Vagina (tissue), 2 donors: ENCODE measurements at places on chromosomes 1 and 21.

- DNase-seq: no peak
These were observed 76.2 kb upstream of the KAZN start for GRCh38 chr1:14522077-14522925.

DNA sequence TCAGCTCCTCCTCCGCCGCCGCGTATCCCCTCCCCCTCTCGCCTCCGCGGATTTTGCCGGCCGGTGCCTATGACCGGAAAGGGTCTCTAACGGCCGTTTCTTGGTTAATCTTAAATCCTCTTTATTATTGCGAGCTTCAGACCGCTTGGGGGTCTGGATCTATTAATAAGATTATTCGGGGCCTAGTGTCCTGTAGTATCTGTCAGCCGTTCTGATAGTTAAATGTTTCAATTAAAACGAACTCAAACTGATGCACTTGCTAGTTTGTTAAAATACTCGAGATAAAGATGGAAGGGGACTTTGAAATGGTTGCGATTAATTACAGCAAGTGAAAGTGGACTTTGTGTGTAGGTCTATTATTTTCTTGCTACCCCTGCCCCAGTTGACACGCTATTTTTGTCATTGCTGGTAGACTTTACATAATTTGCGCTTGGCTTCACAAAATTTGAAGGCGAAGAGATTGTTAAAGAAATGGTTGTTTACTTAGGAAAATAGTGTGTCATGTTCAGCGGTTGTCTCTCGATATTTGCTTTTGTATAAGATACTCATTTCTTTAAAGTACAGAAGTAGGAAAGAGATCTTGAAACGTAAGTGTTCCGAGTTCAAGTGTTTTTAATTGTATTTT is 779 bp downstream of the SON start:
- no peak for DNase-seq

DNA sequence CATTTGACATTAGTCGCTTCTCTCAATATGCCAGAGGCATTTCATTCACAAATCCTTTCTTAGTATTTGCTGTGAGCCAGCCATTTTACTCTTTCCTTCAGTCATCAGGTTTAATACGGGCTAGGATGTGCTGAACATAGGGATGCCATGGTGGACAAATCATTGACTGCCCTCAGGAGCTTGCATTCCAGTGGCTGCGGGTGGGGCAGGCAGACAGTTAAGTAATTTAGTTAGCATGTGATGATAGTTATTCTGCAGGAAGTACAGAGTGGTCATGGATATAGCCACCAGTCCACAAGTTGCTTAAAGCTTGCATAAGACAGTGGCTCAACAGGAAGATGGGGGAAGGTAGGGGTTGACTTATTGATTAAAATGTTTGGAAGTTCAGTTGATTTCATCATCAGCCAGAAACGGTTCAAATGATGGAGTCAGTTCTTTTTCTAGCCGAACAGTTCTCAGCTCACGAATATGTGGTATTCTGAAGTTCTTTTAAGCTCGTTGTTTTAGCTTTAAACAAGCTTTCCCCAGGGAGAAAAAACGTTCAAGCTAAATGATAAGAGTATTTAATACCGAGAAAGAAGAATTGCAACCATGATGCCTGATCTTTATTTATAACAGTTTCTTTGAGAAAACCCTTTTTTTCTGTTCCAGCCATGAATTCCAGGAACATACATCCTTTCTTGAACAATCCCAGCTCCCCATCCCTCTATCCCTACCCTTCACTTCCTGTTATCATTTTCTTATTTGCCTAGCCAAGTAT is 1.4 kb downstream of the SLC22A15 start:
- no peak for DNase-seq

DNA sequence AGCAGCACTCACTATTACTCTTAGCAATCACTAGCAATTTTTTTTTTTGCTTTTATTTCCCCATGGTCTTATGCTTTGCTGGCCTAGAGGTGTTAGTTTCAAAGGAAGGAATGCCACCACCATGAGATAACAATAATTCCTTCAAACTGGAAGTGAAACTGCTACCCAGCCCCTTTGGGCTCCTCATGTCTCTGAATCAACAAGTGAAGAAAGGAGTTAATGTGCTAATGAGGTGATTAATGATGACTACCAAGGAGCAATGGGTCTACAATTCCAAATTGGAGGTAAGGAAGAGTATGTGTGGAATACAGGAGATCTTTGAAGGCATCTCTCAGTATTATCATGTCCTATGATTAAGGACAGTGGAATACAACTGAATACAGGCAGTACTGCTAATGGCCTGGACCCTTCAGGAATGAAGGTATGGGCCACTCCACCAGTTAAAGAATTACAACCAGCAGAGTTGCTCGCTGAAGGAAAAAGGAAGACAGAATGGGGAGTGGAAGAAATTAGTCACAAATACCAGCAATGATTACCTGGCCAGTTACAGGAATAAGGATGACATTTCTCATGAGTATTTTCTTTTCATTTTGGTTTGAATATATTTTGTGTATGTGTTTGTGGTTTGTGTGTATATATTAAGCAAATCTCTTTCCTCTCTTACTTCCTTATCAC is 652.9 kb downstream of the ADGRL2 start:
- DNase-seq: no peak

DNA sequence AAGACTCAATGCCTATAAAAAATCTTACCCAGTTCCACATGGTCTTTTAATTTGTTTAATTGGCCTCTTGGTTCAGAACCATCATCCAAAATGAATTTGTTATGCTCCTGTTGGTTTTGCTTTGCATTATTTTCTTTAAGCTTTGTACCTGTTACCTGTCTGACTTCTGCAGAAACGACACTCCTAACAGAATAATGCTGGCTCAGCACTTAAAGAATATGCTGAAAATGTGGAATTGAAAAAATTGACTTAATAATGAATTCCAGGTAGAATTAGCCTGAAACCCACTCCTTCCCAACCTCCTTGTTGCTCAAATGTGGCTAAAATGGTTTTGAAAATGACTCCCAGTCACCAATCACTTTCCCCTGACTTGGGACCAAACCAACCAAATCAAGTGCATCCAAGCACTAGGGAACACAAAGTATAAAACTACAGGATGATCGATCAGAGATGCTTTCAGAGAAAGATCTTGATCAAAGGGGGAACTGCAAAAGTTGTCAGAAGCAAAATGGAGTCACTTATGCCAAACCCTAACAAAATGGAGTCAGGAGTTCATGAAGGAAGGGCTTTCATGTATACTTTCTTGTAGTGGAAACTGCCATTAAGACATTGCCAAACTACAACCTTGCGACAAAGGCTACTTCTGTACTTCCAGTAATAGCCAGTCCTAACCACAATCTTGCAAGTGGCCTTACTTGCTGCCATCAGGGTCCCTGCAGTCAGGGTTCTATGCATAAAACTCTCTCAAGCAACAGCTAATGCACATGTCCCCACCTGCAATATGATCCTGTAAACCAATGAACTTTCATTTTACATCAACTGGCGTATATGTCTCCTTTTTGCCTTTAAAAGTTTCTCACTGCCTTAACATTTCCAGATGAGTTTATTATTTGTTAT is 5.4 kb downstream of the GBP7 start:
- no peak for DNase-seq

- DNase-seq: no peak
These were observed 93.2 kb downstream of the EPHB2 start for GRCh38 chr1:22803833-22804232.

DNA sequence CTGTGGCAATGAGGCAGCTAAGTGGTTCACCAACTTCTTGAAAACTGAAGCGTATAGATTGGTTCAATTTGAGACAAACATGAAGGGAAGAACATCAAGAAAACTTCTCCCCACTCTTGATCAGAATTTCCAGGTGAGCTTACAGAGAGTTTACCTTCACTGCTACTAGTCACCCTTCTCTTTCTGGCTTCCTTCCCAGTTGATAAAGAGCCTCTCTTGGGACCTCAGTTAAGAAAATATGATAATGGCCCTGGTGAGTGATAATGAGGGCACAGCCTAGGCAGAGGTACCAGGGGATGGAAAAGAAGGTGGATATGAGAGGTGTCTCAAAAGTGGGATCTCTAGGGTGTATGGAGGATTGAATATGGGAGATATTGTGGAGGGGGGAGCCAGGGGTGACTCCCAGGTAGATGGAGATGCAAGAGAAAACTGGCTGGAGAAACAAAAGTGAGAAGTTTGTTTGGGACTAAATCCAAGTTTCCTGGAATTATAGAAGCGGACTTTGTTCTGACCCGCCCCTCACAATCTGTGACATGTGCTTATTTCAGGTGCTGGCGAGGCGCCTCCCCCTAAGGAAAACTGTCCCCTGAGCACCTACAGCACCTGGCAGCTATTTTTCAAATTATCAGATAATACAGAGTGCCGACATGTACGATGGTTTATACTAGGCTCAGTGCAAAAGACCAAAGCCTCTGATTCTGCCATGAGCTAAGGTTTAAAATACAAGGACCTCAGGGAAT is 13.7 kb downstream of the MTARC2 start:
- DNase-seq: no peak

- DNase-seq: no peak
These were observed 158.9 kb upstream of the TNR start for GRCh38 chr1:175902281-175902680.
